Adipocyte (in vitro differentiated cells): ENCODE measurements at places on chromosomes 7 and 10.

DNA sequence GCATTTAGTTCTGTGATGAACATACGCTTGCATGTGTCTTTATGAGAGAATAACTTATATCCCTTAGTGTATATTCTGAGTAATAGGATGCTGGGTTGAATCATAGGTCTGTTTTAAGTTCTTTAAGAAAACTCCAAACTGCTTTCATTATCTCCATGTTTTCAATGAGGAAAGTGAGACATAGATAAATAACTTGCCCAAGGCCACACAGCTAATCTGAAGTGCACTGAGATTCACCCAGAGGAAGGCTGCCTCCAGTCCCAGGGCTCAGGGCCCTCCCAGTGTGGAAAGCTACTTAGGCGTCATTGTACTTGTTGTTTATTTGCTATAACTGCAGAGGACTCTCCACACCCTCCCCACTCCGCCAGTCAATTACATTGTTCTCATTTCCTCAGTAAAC is 126.7 kb downstream of the INHBA start:
- no peak for DNase-seq

DNA sequence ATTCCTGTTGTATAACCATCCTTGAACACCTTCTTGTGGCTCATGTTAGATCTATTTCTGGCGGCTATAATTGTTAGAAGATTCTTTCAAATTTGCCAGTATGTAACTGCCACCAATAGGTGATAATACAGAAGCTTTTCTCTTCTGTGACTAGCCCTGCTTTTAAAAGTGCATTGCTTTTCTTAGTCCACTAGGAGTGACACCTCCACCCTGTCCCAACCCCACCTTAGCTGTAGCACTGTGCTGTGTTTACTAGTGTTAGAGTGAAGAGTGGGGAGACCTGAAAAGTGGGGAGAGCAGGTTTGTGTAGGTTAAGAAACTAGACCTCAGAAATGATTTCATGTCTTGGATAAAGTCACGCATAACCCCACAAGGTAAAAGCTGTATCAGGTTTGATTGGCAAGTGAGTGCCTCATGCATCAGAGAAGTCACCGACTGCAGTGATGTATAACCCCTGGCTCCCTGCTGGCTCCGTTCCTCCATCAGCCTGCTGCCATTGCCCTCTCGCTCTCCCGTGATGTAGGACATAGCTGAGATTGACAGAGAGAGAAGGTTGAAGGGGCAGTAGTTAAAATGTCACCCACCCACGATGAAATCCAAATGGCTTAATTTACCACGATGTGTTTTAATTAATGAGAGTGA is 12.5 kb downstream of the NPVF start:
- no peak for DNase-seq

- DNase-seq, result no peak
These were observed 312.6 kb downstream of the PTPRN2 start for GRCh38 chr7:158274996-158275395.

GRCh38 chr10:12400266-12400931 is 51.1 kb downstream of the CAMK1D start:
- DNase-seq, result no peak

- DNase-seq, result no peak
These were observed 10.6 kb upstream of the SLC18A3 start for GRCh38 chr10:49599546-49599945.

DNA sequence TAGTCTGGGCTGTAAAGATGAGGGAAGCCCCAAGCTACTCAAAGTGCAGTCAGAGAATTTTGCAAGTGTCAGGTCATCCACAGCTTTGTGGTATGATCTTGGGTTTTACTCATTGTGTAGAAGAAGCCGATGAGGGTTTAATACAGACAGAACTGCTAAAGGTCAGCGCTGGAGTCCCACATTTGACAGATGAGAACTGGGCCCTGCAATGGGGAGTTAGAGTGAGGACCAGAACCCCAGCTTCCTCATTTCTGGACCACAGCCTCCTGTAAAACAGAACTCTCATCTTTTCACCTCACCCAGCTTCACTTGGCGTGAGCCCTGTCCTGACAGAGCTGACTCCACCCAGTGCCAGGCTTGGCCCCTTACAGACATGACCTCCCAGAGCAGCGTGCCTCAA is 20.1 kb downstream of the LRRC20 start:
- DNase-seq, result no peak

DNA sequence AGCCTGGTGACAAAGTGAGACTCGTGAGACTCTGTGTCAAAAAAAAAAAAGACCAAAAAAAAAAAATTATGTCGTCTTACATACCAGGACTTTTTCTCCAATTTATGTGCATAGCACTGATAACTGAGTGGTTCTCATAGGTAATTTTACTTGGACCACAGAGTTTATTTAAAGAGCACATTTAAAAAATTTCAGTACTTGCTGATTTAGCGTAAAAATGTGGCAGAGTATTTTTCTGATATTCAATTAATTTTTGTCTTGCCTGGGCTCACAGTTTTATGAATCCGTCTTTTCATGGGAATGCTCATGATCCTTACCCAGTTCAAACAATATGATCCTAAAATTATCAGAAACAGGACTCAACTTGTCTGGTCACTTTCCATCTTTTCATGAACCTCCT is 151.0 kb upstream of the ZNF92 start:
- no peak for DNase-seq
